Airway epithelial cell (primary cell): ENCODE measurements at places on chromosomes 7 and 10. TPM values are rescaled to one million over a fixed set of nuclear protein-coding genes. Genes with fewer than 3 reads are reported as not detected.

The GPR141 gene
- 5.4 and 5.6 TPM in 2 replicates for total RNA-seq

The NDUFA5 gene
- 22.2 and 34.1 TPM in 2 replicates for total RNA-seq

The ZNF804B gene
- total RNA-seq = not detected in 2 replicates

The CCDC146 gene
- total RNA-seq = 0.65 and 1.5 TPM in 2 replicates

The EPO gene
- total RNA-seq = not detected in 2 replicates

The DUS4L gene
- total RNA-seq = 7.0 and 9.2 TPM in 2 replicates

The GRIFIN gene
- not detected in 2 replicates for total RNA-seq

The DEPP1 gene
- total RNA-seq = 0.70 and 2.6 TPM in 2 replicates

The IRF5 gene
- 16.3 and 19.5 TPM in 2 replicates for total RNA-seq

The CPXM2 gene
- total RNA-seq = not detected in 2 replicates

The XRCC2 gene
- total RNA-seq = 4.3 and 6.1 TPM in 2 replicates

The ADCYAP1R1 gene
- not detected in 2 replicates for total RNA-seq

The CCDC71L gene
- 22.7 and 24.9 TPM in 2 replicates for total RNA-seq

The PHKG1 gene
- total RNA-seq = 0.07 TPM in 1 of 2 replicates, not detected in the other

The TMED4 gene
- 103 and 113 TPM in 2 replicates for total RNA-seq

The PIP gene
- total RNA-seq = not detected in 2 replicates

The GPR15LG gene
- 44.5 and 87.7 TPM in 2 replicates for total RNA-seq

The CTAGE4 gene
- 1.4 and 1.5 TPM in 2 replicates for total RNA-seq

The PLEKHS1 gene
- total RNA-seq = not detected in 2 replicates

The PRKCQ gene
- total RNA-seq = 2.5 TPM in 2 replicates

The HHEX gene
- total RNA-seq = 0.63 TPM in 1 of 2 replicates, not detected in the other

The VIPR2 gene
- total RNA-seq = not detected in 2 replicates

The HYAL4 gene
- total RNA-seq = 0.21 and 0.23 TPM in 2 replicates
